ENCODE measurements at places on chromosomes 12 and 14.
A peak's percentile ranks its signal among the peaks of the same experiment; 100 is the strongest.

- no peak for DNase-seq
Observed at GRCh38 chr12:131815131-131815530, 13.1 kb upstream of the MMP17 start.

GRCh38 chr12:90250042-90250441 is 541.4 kb upstream of the ATP2B1 start:
- no peak for DNase-seq

- no peak for DNase-seq
Observed at GRCh38 chr14:53213761-53214160, 60.6 kb upstream of the DDHD1 start.

DNA sequence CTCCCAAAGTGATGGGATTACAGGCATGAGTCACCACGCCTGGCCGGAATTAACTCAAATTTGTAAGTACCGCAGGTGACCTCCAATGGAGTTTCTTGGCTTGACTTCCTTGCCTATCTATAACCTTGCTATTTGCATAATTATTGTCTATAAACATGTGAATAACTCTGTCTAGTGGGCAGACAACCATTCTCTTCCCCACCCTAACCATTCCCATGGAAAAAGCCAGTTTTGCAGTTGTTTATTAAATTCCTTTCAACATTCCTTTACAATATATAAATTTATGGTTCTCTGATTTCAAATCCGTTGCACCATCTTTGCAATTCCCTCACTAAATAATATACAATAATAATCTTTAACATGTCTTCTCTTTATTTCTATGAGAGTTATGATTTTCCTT is 61.0 kb upstream of the ZDHHC17 start:
- DNase-seq, result no peak

- DNase-seq, result no peak
Observed at GRCh38 chr14:55399852-55400251, 11.8 kb downstream of the ATG14 start.

DNA sequence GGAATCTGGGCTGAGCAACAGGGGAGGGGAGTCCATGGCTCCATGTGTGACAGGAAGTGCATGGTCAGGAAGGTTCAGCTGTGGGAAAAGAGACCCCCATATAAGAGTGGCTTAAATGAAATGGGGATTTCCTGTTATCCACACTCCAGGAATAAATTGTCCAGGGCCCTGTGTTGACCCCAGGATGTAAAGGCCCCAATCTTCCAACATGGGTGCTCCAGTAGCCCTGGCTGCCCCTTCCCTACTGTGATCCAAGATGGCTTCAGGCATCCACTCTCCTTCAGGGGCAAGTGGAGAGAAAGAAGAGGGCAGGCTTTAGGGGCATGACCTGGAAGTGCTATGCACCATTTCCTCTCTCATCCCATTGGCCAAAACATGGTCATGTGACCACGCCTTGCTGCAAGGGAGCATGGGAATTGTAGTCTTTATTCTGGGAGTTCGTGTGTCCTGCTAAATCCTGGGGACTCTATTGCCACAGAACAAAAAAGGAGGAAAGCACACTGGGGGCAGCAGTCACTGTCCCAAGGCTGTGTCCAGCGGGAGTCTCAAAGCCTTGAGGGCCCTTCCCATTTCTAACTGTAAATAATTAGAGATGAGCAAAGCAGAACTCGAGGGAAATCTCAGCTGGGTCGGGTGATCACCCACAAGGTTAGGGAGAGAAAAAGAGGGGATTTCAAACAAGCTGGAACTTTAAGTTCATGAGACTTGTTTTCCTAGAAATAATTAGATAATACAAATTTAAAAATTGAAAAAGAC is 289.2 kb downstream of the ADGRD1 start:
- no peak for DNase-seq

DNA sequence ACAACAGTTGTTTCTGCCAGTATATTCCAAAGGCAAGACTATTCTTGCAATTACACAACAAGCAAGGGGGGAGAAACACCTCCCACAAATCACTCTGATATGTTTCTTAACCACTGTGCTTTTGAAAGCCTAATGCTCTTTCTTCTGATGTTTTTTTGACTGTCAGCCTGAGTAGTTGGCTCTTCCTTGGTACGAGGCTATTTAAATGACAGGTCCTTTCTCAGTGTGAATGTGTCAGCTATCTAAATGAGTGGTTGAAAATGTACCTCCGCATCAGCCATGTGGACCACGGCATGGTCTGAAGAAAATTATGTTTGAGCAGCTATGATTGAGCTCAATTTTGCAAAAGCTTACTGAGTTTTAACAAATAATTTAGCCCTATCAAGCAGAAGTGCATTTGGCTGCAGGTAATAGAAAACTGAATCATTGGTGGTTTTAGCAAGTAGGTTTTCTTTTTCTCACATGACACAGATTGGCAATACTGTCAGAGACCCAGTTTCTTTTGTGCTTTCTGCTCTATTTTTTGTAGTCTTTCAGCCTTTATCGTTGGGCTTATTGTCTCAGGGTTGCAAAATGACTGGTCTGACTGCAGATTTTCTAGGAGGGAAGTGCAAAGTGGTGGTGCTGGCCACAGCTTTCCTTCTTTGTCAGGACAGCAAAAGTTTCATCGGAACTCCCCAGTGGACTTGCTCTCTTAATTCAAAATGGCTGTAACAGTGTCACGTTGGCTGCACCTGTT is 162.8 kb downstream of the RGS6 start:
- no peak for DNase-seq

- no peak for DNase-seq
Observed at GRCh38 chr14:102491366-102491765, 18.2 kb downstream of the ANKRD9 start.

GRCh38 chr12:56222531-56222895 is 791 bp upstream of the RNF41 start:
- no peak for DNase-seq

DNA sequence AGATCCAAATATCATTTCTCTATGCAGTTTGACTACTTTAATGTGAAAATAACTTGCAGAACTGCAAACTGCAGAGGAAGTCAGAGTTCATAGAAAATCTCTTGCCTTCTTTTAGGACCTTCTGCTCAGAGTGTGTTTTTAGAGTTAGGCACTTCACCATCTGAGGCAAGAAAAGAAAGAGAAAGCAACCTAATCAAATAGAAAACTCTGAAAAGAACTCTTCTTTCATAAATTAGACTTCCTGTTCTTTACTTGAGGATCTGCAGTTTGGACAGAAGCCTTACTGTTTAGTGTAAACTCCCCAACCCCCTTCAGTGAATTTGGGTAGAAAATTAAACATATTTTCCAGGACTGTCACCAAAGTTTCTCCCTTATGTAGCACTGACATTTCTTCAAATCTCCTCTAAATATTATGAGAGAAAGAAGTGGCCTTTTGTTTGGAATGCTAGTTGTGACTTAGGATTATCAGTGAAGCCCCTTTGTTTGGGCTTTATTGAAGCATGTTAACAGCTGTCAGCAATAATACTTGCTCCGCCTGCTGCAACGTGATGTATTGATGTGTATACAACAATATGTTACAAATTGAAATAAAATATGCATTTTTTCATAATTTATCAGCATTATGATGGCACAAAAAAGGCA is 99.5 kb downstream of the PDZRN4 start:
- DNase-seq, result no peak

- DNase-seq, result no peak
Observed at GRCh38 chr12:89891933-89892332, 183.3 kb upstream of the ATP2B1 start.

GRCh38 chr14:90842726-90843125 is 26.5 kb upstream of the TTC7B start:
- no peak for DNase-seq

DNA sequence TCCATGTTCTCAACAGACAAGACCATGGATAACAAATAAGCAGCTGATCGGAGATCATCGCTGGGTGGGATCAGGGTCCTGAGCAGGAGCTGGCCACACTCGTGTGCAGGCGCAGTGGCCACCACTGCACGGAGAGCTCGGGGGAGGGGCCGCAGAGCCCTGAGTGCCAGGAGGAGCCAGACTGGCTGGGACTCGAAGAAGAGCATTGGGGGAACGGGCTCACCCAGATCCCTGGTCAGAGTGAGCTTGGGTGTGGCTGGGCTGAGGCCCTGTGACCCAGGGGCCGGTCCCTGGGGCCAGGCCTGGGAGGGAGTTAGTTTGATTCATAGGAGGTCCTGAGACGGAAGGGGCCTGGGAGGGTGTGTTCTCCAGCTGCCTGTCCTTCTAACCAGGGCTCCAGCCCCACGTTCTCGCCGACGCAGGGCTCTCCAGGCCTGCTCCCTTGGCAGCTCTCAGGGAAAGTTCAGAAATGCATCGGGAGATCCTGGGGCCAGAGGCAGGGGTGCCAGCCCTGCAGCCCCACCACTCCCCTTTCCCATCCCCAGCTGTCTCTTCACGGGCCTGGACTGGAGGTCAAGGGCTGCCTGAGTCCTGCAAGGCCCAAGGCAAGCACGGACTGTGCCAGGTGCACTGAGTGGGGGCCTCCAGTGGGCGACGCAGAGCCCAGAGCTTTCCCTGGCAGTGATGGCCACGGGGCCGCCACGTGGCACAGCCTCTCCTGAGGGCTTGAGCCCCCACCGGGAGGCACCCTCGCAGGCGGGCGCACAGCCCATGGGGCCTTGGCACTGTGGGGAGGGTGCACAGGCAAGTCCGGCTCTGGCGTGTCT is 48.1 kb downstream of the FBRSL1 start:
- DNase-seq, result no peak

- no peak for DNase-seq
Observed at GRCh38 chr12:31521964-31522363, 69.0 kb downstream of the DENND5B start.

DNA sequence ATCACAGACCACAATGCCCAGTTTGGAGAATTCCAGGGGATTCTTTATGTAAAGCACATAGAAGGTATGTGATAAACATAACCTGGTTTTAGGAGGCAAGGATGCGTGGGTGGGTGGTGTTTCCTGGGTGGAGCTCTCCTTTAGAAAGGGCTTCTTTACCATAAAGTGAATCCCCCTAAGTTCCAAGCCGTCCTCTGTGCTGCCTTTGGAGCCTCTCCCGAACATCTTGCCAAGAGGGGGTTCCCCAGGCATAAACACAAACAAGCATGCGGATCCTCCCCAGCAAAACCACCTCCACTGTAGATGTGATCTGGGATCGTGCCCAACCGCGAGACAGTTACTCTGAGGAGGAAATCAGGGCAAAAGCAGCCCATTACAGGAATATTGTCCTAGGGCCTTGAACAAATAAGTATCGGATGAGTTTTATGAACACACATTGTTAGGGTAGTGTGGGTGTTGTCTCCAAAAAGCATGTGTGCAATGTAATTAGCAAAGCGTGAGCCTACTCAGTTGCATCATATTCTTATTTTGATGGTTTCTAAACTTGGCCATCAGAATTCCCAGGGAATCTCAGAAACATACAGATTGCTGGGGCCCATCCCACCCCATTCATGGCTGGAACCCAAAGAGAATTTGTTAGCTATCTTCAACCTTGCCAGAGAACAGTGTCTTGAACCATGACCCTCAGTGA is 48.8 kb upstream of the CORO1C start:
- no peak for DNase-seq

DNA sequence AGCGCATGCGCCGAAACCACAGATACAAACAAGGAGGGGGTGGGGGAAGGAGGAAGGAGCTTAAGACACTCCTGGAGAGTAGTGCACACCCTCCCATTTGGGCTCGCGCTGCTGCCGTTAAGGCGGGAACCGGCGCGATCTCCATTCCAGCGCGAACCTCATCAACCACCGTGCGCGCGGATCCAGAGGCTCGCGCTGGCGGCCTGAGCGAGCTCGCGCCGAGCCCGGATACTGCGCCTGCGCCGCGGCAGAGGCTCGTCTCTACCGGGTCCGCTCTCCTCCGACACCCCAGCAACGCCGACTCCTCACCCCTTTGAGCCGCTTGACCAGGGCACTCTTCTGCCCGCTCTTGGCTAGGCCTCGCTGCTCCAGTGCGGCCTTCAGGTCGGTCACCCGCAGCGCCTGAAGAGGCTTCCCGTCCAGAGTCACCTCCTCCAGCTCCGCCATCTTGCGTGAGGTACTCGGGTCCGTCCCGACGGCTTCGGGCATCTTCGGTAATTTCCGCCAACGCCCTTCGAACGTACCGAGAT is at the start of gene ACIN1:
ACIN1 (minus strand) TSS at position 471 of the 530 bp plus-strand sequence; CDS start at position 447, 24 bp downstream.
- DNase-seq, result peak; percentile 77

DNA sequence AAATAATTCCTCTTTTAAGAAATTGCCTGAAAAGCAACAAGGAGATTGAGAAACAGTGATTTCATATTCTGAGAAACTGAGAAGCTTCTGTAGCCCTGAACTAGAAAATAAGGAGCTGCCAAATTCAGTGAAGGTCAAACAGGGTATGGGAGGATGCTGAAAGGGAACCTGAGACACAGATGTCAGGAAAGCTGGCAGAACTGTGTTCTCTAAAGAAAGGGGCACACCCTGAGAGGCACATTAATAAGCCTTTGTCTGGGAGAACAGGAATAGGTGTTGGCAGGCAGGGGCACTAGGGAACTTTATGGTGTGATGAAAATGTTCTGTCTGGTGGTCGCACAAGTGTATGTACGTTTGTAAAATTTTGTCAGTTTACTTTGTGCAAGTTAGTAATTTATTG is 29.6 kb downstream of the VRK1 start:
- DNase-seq, result no peak

- DNase-seq, result peak; percentile 68
Observed at GRCh38 chr12:50110762-50111351, 1.2 kb upstream of the COX14 start.

DNA sequence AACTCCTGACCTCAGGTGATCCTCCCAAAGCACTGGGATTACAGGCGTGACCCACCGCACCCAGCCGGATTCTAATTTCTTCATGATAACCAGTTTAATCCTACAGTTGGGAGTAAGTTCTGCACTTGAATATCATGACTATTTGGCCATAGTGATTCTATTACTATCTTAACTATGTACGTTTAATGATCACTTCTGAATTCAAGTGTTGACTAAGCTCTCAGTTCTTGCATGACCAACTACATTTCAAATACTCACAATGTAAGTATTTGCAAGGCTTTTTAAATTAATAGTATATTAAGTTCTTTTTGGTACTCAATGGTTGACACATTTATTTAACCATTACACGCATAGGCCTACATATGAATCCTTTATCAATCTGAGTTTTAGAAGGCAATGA is 17.4 kb upstream of the VPS33A start:
- no peak for DNase-seq

GRCh38 chr12:131021154-131021541 is 67.4 kb downstream of the ADGRD1 start:
- DNase-seq, result peak; percentile 41

GRCh38 chr14:38404616-38405015 is 148.7 kb upstream of the CLEC14A start:
- no peak for DNase-seq
